NCI-H2171 (cell line): ENCODE measurements at places on chromosomes 3 and 15.

DNA sequence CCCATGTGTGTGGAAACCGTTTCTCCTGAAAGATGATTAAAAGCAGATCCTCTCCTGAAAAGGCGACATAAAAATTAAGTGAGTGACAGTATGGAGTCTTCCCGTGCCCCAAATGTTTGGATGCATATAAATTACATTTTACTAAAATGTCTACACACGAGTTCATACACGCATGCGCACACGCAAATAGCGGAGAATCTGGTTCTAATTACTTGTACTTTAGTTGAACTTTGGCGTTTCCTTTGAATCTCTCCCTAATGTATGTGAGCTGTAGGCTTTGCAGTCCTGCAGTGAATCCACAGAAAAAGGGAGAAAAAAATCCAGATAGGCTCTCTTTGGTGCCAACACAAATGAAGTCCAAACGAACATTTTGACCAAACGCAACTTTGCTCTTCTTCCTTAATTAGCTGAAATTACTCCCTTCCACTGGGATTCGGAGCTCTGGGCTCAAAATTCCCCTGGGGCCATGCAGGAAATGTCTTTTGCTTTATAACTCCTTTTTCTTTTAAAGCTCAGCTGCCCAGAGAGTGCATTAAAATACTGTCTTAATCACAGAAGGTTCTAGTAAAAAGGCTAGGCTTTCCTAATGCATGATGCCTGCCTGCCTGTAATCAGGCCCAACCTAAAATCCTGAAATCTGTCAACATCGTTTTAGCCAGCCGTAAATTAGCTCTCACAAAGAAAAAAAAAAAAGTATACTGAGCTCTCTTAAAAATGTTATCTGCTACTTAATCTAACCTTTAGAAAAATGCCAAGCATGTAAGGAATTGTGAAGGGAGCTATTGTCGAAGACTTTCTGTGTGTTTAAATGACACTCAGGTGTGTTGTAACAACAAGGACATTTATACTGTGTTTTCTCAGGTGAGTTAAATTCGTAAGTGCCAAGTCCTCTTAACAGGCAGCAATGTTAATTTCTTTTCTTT, 26.2 kb downstream of the RARB start:
- no peak for DNase-seq

DNA sequence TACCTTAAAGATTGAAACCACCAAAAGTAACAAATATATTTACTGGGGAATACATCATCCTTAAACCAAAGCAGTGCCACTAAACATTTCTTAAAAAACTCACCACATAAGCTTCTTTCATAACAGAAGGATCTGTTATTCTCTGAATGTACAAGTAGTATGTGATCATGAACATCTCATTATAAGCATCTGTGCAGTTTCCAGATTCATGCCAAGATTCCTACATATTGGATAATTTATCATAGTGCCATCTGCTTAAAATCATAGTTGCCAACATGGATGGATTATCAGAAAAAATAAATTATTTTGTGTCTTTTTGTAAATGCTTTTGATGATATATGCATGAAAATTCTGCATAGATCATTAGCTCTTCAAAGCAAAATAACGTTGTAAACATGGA, 21.8 kb upstream of the BCHE start:
- no peak for DNase-seq

- no peak for DNase-seq
Measured at GRCh38 chr15:25775317-25775912, 87.7 kb downstream of the ATP10A start.

GRCh38 chr15:72197460-72198355, at the start of gene GRAMD2A:
Gene GRAMD2A, minus strand, starts transcription at chr15:72197787.
- DNase-seq = no peak
